Osteoblast (primary cell): ENCODE measurements at places on chromosomes 1 and 21.

DNA sequence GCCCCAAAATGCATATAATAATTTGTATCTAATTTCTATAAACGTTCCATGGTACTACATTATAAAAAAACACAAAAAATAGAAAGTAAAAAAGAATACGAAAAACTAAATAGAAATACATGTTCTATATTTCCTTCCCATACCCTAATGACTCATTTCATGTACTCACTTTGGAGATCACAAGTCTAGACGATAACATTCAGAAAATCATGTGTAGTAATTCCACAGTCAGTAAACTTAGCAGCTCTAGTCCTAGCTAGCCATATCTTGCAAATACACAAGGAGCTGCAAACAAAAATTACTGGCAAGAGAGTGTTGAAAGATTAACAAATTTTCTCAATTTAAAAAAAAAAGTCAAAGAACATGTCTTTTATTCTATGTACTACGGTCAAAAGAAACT, 1.4 kb downstream of the GOLPH3L start:
- H3K27me3 ChIP-seq: no peaks in the 10 kb centered on the region
- H3K27ac ChIP-seq: no peak overlapping the region
- no peak overlapping the region for H3K4me3 ChIP-seq
- H3K36me3 ChIP-seq: peaks cover 31% of the 10 kb centered on the region
- DNase-seq: no peak

GRCh38 chr1:71774705-71775104, 507.6 kb downstream of the NEGR1 start:
- no peaks in the 10 kb centered on the region for H3K36me3 ChIP-seq
- no peaks in the 10 kb centered on the region for H3K27me3 ChIP-seq
- H3K27ac ChIP-seq: no peak overlapping the region
- no peak for DNase-seq
- H3K4me1 ChIP-seq: no peaks in the 10 kb centered on the region
- H3K4me3 ChIP-seq: no peak overlapping the region

GRCh38 chr1:1510912-1511532, 940 bp upstream of the ATAD3A start:
- peaks cover 8% of the 10 kb centered on the region for H3K36me3 ChIP-seq
- H3K27ac ChIP-seq: peak overlapping the region; percentile 97
- no peaks in the 10 kb centered on the region for H3K27me3 ChIP-seq
- peaks cover 7% of the 10 kb centered on the region for H3K4me1 ChIP-seq
- H3K4me3 ChIP-seq: peak overlapping the region; percentile 99
- peak; percentile 65 for DNase-seq

GRCh38 chr1:232988572-232989040, 38.2 kb downstream of the NTPCR start:
- peak; percentile 80 for DNase-seq
- H3K27ac ChIP-seq: no peak overlapping the region
- H3K27me3 ChIP-seq: no peaks in the 10 kb centered on the region
- H3K36me3 ChIP-seq: no peaks in the 10 kb centered on the region
- no peak overlapping the region for H3K4me3 ChIP-seq

GRCh38 chr1:221013691-221014660, 134.7 kb downstream of the HLX start:
- H3K27ac ChIP-seq: no peak overlapping the region
- H3K4me3 ChIP-seq: no peak overlapping the region
- no peak for DNase-seq
- H3K4me1 ChIP-seq: peaks cover 12% of the 10 kb centered on the region

GRCh38 chr1:19728413-19729145, 63.9 kb downstream of the HTR6 start:
- H3K27ac ChIP-seq: no peak overlapping the region
- DNase-seq: no peak
- H3K36me3 ChIP-seq: peaks cover 12% of the 10 kb centered on the region
- no peaks in the 10 kb centered on the region for H3K4me1 ChIP-seq
- no peak overlapping the region for H3K4me3 ChIP-seq

GRCh38 chr1:161048949-161049722, 3.4 kb upstream of the USF1 start:
- no peak overlapping the region for H3K4me3 ChIP-seq
- peaks cover 11% of the 10 kb centered on the region for H3K4me1 ChIP-seq
- H3K27me3 ChIP-seq: no peaks in the 10 kb centered on the region

DNA sequence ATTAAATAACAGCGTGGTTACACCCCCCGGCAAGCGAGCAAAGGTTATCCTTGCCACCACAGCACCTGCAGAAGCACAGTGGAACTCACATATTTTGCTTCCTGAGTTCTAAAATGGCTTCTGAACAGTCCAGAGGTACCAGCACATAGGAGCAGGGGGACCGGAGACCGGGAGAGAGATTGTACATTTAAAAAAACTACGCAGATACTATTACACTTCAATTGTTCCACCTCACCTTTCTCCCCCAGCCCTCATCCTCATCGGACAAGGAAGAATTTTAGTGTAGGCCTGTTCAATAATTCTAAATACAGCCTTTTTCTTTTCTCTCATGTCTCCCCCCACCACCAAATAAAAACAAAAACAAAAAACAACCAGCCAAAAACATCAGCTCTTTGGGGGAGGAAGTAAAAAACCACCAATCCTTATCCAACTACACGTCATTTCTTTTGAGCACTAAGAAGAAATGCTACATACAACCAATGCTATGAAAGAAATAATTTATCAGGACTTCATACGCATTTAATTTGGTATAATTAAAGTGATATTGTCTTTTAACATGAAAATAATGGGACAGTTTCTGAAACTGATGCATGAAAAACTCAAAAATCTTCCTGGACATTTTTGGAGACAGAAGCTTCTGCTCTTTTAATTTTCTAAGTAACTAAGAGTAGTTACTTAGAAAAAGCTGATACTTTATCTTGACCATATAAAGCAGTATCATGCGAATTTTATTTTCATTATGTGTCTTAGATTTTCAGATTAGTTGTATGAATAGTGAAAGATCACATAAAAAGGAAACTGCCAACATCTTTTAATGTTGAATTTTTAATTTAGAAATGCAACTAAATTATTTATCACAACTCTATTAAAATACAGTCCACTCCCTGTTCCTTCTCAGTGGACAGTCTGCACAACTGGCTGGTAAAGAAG, 9.1 kb downstream of the CDKN2C start:
- H3K36me3 ChIP-seq: no peaks in the 10 kb centered on the region
- H3K27me3 ChIP-seq: no peaks in the 10 kb centered on the region
- peak overlapping the region; percentile 87 for H3K4me3 ChIP-seq
- H3K4me1 ChIP-seq: peaks cover 28% of the 10 kb centered on the region
- no peak for DNase-seq
- H3K27ac ChIP-seq: peak overlapping the region; percentile 83

GRCh38 chr1:185680453-185680852, 53.7 kb upstream of the HMCN1 start:
- H3K4me1 ChIP-seq: no peaks in the 10 kb centered on the region
- H3K36me3 ChIP-seq: no peaks in the 10 kb centered on the region
- H3K4me3 ChIP-seq: no peak overlapping the region
- no peak for DNase-seq

DNA sequence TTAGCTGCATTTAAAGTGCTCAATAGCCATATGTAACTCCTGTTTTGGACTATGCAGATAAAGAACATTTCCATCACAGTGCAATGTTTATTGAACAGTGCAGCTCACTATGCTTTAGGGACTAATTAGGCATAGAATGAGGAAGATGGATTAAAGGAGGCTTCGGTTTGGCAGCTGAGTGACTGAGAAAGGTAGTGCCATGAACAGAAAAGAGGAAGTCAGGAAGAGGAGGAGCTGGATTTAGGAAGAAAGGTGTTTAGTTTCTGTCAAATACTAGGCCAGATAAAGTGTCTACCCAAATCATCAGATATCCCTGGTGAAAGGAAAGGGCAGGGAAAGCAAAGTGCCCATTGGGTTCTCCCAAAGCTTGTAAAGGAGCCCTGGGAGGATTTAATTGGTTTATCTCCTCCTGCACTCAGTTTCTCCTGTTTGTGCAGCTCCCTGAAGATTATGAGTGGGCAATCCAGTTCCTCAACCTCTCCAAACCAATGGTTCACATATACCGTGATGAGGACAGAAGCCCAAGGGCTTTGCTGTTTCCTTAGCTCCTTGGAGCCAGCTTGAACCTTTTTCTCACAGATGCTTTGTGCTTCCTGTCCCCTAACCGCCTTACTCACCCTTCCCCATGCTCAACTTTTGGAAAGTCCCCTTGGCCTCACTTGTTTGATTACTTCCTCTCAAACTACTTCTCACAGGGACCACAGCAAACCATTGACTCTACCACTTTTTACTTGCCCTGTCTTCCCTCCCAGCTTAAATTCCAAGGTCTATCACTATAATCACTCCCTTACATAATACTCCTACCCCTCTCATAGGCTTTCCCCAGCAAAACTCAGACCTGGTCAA, 3.5 kb upstream of the RAP1A start:
- no peak for DNase-seq
- no peaks in the 10 kb centered on the region for H3K27me3 ChIP-seq
- H3K27ac ChIP-seq: no peak overlapping the region
- no peak overlapping the region for H3K4me3 ChIP-seq
- no peaks in the 10 kb centered on the region for H3K36me3 ChIP-seq

- H3K27ac ChIP-seq: no peak overlapping the region
- H3K4me1 ChIP-seq: no peaks in the 10 kb centered on the region
- no peaks in the 10 kb centered on the region for H3K27me3 ChIP-seq
These were observed 151.6 kb downstream of the C1orf94 start for GRCh38 chr1:34328281-34328799.

GRCh38 chr1:227192163-227192562, 126.1 kb downstream of the CDC42BPA start:
- H3K4me3 ChIP-seq: no peak overlapping the region
- H3K4me1 ChIP-seq: peaks cover 11% of the 10 kb centered on the region
- H3K27me3 ChIP-seq: no peaks in the 10 kb centered on the region
- H3K27ac ChIP-seq: peak overlapping the region; percentile 59
- peak; percentile 88 for DNase-seq
- no peaks in the 10 kb centered on the region for H3K36me3 ChIP-seq

DNA sequence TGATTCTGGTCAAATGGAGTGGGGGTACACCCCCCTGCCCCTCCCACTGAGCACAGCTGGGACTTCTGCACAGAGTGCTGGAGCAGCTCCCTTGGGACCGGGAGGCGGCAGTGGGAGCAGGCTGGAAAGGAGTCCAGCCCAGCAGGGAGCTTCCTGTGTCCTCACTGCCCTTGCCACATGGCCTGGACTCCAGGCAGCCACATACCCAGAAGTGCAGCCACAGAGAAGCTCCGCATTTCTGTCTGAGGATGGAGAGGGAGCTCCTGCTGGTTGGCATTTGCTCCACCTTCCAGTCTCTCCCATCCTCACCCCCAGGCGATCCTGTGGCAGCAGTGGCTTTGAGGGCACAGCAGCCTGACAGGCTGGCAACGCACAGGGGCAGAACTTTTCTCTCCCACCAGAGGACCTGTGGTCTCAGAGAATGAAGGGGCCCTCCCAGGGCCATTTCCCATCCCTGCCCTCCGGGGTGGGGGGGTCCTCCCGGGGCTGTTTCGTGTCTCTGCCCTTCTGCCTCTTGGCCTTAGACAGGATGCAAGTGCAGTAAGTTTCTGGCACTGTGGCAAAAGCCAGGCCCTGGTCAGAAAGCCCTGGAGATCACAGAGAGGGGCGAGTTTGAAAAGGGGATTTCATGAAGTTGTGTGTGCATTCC, 103.6 kb upstream of the COL6A1 start:
- H3K27ac ChIP-seq: no peak overlapping the region
- H3K27me3 ChIP-seq: no peaks in the 10 kb centered on the region
- H3K4me1 ChIP-seq: peaks cover 24% of the 10 kb centered on the region
- no peak overlapping the region for H3K4me3 ChIP-seq

- no peaks in the 10 kb centered on the region for H3K27me3 ChIP-seq
- no peak overlapping the region for H3K27ac ChIP-seq
- no peaks in the 10 kb centered on the region for H3K36me3 ChIP-seq
- DNase-seq: no peak
- H3K4me1 ChIP-seq: no peaks in the 10 kb centered on the region
These were observed 354.8 kb upstream of the BRINP3 start for GRCh38 chr1:190832511-190832910.

GRCh38 chr1:28409090-28409489, 39.5 kb downstream of the PHACTR4 start:
- no peak overlapping the region for H3K4me3 ChIP-seq
- no peaks in the 10 kb centered on the region for H3K27me3 ChIP-seq
- no peaks in the 10 kb centered on the region for H3K4me1 ChIP-seq

DNA sequence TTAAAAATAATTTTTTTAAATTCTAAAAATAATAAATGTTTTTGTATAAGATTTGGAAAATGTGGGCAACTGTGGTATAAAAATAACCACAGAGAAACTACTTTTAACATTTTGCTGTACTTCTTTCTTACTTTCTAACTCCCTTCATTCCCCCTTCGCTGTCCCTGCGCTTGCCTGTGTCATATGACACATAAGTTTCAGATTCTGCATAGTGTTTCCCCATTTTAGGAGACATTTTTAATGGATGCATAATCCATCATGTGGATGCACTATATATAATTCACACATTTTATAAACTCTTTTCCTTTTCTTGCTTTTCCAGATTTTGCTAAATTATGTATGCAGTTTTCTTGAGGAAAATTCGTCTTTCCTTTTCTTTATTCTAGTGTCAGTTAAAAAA, 16.3 kb downstream of the ATG4C start:
- no peak overlapping the region for H3K4me3 ChIP-seq
- DNase-seq: no peak
- no peaks in the 10 kb centered on the region for H3K4me1 ChIP-seq

GRCh38 chr21:31550070-31550469, 109.4 kb upstream of the SOD1 start:
- H3K27me3 ChIP-seq: peaks cover 14% of the 10 kb centered on the region
- H3K27ac ChIP-seq: no peak overlapping the region
- peaks cover 8% of the 10 kb centered on the region for H3K4me1 ChIP-seq
- H3K36me3 ChIP-seq: no peaks in the 10 kb centered on the region
- no peak overlapping the region for H3K4me3 ChIP-seq

- H3K36me3 ChIP-seq: no peaks in the 10 kb centered on the region
- H3K4me3 ChIP-seq: no peak overlapping the region
- H3K4me1 ChIP-seq: no peaks in the 10 kb centered on the region
- no peak for DNase-seq
- H3K27ac ChIP-seq: no peak overlapping the region
- H3K27me3 ChIP-seq: peaks cover 26% of the 10 kb centered on the region
These were observed 52.1 kb upstream of the SLC44A3 start for GRCh38 chr1:94768036-94768435.

GRCh38 chr1:6425658-6426057, 1.1 kb downstream of the ESPN start:
- H3K27me3 ChIP-seq: peaks cover 68% of the 10 kb centered on the region
- H3K4me1 ChIP-seq: peaks cover 8% of the 10 kb centered on the region
- no peak for DNase-seq
- no peak overlapping the region for H3K4me3 ChIP-seq
- H3K36me3 ChIP-seq: no peaks in the 10 kb centered on the region

GRCh38 chr1:23019863-23020625, 776 bp downstream of the KDM1A start:
- H3K27me3 ChIP-seq: no peaks in the 10 kb centered on the region
- H3K4me3 ChIP-seq: peak overlapping the region; percentile 99
- DNase-seq: peak; percentile 85
